ENCODE measurements at places on chromosomes 1 and 21. TPM values are rescaled to one million over a fixed set of nuclear protein-coding genes. Genes with fewer than 3 reads are reported as not detected.

GRCh38 chr1:245986404-245987218 lies 520.5 kb downstream of the SMYD3 start:
- DNase-seq, result peak; percentile 76

LINGO4 gene
- total RNA-seq, result not detected

GRCh38 chr1:214604523-214604922 lies 1.5 kb downstream of the CENPF start:
- peak; percentile 66 for DNase-seq

- no peak for DNase-seq
These were observed 60.3 kb downstream of the SLC45A1 start for GRCh38 chr1:8378178-8378577.

DNA sequence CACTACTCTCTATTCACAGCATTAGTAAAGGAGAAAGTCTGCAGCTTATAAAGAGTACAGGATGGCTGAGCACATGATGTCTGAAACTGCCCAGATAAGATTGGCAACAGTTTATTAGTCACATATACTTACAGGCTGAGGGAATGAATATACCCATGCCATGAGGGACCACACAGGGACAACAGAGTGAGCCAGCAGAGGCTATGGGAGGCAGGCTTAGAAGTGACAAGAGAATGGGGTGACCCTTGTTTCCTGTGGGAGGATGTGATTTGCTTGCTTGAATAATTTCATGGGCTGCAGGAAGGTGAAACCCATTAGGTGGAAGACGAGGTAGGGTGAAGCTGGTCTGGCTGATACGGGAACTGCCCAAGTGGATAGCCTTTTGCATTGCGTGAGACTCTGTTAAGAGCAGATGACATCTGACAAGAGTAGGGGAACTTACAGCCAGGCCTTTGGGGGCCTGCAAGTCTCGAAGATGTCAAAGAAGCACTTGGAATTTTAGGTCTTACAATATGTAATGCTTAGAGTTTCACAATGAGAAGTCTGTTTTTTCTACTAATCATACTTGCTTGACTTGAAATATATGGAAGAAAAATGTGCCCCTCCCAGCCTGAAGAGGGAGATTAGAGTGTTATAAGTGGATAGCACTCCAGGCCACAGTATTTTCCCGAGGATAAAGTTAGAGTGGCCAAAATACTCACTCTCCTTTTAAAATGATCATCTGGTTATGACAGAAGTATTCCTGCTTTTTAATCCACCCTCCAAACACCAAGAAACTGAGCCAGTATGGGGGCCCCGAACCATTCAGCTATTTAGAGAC lies 34.6 kb upstream of the TNFSF4 start:
- no peak for DNase-seq

DNA sequence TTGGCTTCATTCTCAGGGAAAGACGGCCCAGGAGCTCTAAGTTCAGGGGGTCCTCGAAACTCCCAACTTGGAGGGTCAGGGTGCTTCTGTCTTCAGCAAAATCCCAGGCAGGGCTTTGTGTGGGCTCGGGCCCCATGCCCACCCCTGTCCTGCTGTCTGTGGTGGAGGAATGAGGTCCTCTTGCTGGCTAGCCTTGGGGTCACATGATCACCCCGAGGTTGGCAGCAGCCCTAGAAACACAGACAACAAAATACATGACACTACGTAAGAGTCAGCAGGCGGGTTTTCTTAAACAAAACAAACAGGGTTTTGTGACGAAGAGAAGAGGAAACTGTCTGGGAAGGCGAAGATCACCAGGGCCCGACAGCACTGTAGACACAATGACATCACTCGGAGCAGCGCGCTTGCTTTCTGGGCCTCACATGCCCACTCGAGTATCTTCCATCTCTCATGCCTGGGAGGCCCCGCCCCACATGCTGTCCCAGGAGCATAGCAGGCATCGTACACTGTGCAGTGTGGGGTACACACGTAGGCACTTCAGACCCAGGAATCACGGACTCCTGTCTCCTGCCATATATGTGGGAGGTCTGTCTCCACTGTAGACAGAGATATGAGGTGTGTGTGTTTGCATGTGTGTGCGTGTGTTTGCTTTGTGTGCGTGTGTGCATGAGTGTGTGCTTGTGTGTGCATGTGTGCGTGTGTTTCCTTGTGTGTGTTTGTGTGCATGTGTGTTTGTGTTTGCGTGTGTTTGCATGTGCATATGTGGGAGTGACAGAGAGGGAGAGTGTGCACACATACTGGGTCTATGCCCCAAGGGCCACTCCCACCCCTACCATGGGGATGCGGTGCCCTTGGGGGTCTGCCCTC lies 94.7 kb downstream of the SIK1 start:
- peak; percentile 89 for DNase-seq

GPR37L1 gene
- total RNA-seq, result not detected

RERE gene
- 13.1 TPM for total RNA-seq

KCNJ6 gene
- 0.15 TPM for total RNA-seq

- DNase-seq, result no peak
These were observed 3.6 kb upstream of the VWA1 start for GRCh38 chr1:1431845-1432273.

- DNase-seq, result peak; percentile 83
These were observed 44.1 kb downstream of the CRB1 start for GRCh38 chr1:197312163-197312562.

MARK1 gene
- not detected for total RNA-seq

DNA sequence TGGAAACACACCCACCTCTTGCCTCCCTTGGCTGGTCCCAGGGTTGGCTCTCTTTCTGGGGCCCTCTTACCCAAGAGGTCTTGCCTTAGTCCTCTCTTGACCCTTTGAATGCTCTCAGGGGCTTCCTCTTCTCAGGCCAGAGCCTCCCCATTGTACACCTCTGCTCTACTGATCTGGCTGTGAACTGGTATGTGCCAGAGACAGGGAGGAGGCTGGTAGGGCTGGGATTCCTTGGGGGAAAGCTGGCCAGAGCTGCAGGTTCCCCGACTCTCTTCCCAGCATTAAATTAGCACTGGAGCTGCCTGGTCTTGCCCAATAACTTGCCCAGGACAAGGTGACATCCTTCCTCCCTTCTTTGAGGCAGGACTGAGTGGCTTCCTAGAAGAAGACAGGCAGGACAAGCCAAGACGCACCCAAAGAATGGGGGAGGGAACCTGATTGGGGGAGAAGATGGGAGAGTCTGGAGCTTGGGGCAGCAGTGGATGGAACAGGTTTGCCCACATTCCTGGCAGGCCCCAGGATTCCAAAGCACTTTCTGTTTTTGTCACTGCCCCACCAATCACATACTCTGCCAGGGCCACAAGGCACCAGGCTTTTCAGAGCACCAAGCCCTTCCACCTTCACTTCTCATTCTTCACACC lies 37.2 kb upstream of the CITED4 start:
- DNase-seq, result no peak

- DNase-seq, result no peak
These were observed 28.7 kb downstream of the MRPL37 start for GRCh38 chr1:54228638-54229079.

DNA sequence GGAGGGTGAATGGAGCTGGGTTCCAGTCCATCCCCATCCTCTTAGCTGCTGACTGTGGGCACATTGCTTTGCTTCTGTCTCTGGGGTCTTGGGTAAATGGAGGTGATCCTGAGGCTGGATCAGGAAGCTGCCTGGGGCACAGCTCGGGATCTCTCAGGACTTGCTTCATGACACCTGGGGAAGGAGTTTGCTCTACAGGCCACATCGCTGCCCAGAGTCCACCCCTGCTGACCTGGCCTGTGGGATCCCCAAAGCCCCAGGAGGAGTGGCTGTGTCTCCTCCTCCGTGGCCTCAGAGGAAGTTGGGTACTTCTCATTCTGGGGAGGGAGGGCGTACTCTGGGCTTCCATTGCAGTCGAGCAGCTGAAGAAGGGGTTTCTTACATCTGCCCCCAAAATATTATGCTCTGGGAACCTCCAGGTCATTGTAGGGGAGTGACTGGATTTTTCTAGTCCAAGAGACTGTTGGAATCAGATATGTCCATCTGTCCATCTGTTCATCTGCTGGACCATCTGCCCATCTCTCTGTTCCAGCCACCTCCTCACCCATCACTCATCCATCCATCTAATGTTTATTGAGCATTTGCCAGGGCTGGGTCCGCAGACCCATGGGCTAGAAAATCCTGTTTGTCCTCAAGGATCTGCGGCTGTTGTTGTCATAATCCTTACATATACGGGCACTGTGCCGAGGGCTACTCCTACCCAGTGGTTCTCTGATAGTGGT lies 45.9 kb downstream of the ARHGEF10L start:
- no peak for DNase-seq

DNA sequence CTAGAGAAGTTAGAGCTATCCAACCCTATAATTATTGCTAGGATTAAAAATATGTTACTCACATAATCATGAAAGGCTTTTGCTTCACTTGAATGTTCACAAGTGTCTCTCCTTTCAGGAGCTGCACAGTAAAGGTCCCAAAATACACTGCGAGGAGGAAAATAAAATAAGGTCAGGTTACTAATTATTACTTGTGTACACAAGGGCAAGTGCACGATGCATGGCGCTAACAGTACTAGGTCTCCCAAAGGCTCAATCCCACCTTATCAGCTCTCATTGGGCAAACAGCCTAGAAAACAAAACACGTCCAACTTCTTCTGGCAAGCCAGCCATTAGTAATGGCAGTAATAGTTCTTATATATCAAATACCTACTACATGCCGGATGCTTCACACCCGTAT lies 4.4 kb downstream of the SSBP3 start:
- no peak for DNase-seq

- DNase-seq, result no peak
These were observed 14.3 kb downstream of the PROX1 start for GRCh38 chr1:214002060-214002459.

- DNase-seq, result no peak
These were observed 53.2 kb downstream of the LACTBL1 start for GRCh38 chr1:22919341-22920025.

DNA sequence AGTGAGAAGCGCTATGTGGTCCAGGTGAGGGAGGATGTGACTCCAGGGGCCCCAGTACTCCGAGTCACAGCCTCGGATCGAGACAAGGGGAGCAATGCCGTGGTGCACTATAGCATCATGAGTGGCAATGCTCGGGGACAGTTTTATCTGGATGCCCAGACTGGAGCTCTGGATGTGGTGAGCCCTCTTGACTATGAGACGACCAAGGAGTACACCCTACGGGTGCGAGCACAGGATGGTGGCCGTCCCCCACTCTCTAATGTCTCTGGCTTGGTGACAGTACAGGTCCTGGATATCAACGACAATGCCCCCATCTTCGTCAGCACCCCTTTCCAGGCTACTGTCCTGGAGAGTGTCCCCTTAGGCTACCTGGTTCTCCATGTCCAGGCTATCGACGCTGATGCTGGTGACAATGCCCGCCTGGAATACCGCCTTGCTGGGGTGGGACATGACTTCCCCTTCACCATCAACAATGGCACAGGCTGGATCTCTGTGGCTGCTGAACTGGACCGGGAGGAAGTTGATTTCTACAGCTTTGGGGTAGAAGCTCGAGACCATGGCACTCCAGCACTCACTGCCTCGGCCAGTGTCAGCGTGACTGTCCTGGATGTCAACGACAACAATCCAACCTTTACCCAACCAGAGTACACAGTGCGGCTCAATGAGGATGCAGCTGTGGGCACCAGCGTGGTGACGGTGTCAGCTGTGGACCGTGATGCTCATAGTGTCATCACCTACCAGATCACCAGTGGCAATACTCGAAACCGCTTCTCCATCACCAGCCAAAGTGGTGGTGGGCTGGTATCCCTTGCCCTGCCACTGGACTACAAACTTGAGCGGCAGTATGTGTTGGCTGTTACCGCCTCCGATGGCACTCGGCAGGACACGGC lies 2.2 kb downstream of the CELSR2 start:
- no peak for DNase-seq

- no peak for DNase-seq
These were observed 32.7 kb downstream of the TTC39A start for GRCh38 chr1:51297401-51298321.

CCDC185 gene
- total RNA-seq, result not detected

DNA sequence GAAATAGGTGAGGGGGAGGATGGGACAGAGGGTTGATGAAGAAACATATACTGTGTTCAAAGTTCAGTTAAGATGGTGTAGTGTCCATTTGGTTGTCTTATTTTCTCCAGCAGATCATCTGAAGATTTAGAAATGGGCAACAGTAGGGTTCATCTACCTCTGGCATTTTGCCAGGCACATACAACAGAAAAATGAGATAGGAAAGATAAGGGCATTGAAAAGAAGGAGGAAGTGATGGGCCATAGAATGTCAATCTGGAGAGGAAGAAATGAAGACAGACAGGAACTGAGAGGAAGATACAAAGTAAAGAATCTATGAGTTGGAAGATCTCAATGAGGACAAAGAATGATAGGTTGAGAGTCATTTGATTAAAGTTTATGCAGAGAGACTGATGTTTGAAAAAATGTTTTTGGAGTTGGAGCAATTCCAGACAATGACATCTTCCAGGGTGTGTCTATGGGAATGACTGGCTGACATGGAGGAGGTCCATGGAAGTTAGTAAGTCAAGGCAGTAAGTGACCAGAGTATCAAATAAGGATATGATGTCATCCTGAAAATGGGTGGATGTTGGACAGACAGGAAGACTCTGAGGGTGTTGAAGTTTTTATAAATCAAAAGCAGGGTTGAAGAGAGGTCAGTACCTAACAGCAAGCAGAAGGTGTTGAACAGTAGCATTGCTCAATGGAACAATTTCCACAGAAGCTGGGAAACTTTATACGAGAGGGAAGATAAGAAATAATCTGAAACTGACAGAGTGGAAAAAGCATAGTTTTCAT lies 18.7 kb upstream of the CD55 start:
- peak; percentile 14 for DNase-seq

DNA sequence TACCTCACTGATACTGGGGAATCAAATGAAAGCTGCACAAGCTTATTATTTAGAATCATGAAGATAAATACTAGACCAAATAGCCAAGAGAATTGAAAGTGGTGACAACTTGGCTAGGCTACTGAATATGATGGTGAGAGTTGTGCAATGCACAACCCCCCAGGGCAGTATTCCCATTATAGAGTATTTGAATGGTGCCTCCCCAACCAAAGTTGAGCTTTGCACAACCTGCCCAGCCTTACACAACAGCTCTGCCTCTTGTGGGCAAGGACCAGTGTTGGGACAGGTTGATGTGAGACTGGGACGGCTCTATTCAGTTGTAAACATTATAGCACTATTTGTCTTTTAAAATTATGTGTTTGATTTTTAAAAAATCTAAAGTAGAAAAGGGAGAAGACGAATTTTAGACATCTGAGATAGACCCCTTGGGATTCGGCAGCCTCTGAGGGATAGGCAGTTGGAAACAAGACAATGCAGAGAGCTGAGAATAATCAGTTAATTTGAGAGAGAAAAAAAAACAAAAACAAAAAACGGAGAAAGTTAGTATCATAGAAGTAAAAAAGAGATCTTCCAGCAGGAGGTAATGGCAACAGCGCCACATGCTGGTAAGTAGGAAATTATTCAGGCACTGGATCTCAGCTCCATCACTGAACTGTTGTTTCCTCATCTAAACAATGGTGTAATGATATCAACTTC lies 91.0 kb upstream of the KCNA3 start:
- peak; percentile 42 for DNase-seq

All from M059J (cell line).